Cardiac septum (tissue), 1 donor: ENCODE measurements at places on chromosomes 6 and 20. TPM values are rescaled to one million over a fixed set of nuclear protein-coding genes. Genes with fewer than 3 reads are reported as not detected.

CLPSL2 gene
- total RNA-seq, result not detected

- DNase-seq, result no peak
These were observed 58.1 kb downstream of the INSM1 start for GRCh38 chr20:20425823-20426654.

- no peak for DNase-seq
These were observed 197.3 kb downstream of the TASP1 start for GRCh38 chr20:13441388-13441787.

BFSP1 gene
- total RNA-seq, result 0.83 TPM

BCAS1 gene
- not detected for total RNA-seq

DNA sequence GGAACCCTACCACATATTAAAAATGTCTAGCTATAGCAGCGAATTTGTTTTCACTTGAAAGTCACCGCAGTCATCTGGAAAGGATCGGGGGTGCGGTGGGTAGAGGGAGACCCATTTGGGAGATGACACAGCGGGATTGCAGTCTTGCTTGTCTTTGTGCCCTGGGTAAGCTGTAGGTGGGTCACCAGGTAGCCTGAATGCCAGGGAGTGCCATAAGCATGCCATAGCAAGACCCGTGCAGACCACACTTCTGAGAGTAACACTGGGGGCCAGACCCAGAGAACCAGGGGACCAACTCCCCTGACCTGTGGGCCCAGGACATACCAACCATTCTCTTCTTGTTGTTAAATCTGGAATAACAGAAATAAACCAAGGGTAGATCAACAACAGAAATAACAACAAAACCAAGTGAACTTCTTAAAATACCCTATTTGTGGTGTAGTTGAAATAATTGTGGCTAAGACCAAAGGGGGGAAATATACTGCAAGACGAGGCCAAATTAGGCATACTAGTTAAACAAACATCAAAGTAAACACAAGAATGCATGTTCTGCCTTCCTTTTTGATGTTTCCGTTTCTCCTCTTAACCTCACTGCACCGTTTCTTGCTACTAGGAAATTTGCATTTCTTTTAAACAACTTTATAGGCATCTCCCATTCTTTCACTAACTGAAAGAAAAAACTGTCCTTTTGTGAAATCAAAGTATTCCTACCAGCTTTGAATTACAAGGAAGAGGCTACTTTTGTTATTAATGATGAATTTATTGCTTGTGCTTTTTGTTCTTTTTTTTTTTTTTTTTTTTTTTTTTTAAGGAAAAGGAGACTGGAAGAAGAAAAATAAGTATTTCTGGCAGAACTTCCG lies 128.2 kb downstream of the SASH1 start:
- DNase-seq, result no peak

- no peak for DNase-seq
These were observed 134.3 kb upstream of the CDH4 start for GRCh38 chr20:61117725-61118124.

LRRN4 gene
- 0.11 TPM for total RNA-seq

DNA sequence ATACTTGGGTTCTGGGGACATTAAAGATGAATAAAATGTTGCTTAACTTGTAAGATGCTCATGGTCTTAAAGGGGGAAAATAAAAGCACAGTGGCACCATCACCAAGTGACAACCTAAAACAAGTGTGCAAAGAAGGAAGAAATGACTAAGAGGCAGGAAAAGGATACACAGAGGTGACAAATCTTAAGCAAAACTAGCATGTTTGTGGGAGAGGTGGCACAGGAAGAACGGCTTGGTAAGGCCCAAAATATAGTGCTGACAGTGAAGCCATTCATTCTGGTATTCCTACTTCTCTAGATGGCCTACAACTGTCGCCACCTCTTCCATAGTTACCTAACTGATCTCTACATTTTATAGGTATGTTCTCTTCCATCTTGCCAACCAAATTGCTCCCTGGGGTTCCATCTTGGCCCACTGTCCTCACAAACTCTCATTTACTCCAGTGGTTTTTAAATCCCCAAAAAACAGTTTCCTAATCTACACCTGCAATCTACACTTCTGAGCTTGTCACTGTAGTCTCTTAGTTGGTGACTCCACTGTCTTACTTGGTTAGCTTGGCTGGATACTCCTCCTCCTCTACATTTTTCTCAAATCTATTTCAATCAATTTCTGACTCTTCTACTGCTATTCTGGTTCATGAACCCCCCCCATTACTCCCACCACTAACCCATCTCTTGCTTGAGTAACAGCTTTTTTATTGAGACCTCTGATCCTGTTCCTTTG lies 33.5 kb downstream of the FAM8A1 start:
- DNase-seq, result no peak

- DNase-seq, result no peak
These were observed 543.9 kb downstream of the RNF144B start for GRCh38 chr6:18931086-18931485.
